ENCODE measurements at places on chromosomes 2 and 18. TPM values are rescaled to one million over a fixed set of nuclear protein-coding genes. Genes with fewer than 3 reads are reported as not detected.

- H3K4me3 ChIP-seq, result no peak overlapping the region
- no peak for DNase-seq
- H3K27me3 ChIP-seq, result peaks cover 1% of the 10 kb centered on the region
- no peak overlapping the region for H3K27ac ChIP-seq
- no peaks in the 10 kb centered on the region for H3K36me3 ChIP-seq
Observed at GRCh38 chr18:57258131-57258777, 94.1 kb upstream of the ST8SIA3 start.

DNA sequence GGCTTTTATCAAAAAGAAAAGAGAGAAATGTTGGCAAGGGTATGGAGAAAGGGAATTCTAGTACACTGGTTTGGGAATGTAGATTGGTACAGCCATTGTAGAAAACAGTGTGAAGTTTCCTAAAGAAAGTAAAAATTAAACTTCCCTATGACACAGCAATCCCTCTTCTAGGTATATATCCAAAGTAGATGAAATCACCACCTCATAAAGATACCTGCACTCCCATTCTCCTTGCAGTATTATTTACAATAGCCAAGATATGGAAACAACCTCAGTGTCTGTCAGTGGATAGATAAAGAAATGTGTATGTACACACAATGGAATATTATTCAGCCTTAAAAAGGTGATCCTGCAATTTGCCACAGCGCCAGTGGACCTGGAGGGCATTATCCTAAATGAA is 147.2 kb upstream of the NOSTRIN start:
- no peaks in the 10 kb centered on the region for H3K36me3 ChIP-seq
- H3K4me3 ChIP-seq, result no peak overlapping the region
- no peaks in the 10 kb centered on the region for H3K4me1 ChIP-seq
- H3K27me3 ChIP-seq, result no peaks in the 10 kb centered on the region
- no peak overlapping the region for H3K27ac ChIP-seq

DNA sequence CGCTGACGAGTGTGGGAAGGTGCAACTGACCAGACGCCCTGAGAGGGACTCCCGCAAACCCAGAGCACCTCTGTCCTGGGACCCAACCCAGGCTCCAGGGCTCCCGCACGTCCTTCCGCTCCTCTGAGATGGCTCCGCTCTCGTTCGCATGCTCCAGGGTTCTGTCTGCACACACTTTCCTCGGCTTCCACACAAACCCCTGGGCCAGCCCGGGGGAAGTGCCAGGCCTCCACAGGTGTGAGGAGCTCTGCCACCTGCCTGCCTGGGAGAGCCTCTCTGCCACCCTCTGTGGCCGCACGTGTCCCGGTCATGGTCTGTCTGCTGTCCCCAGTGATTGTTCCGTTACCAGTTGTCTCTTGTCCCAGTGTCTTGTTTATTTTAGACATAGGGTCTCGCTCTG is 222.9 kb downstream of the HDAC4 start:
- no peaks in the 10 kb centered on the region for H3K4me1 ChIP-seq
- no peak overlapping the region for H3K4me3 ChIP-seq
- H3K27me3 ChIP-seq, result 0 out of 2 replicates have a peak, but pooled peaks cover 1% of the 10 kb centered on the region

GRCh38 chr2:105634198-105634597 is 110.5 kb upstream of the NCK2 start:
- no peaks in the 10 kb centered on the region for H3K4me1 ChIP-seq
- no peak overlapping the region for H3K27ac ChIP-seq
- peaks cover 23% of the 10 kb centered on the region for H3K27me3 ChIP-seq
- DNase-seq, result no peak
- H3K36me3 ChIP-seq, result no peaks in the 10 kb centered on the region

DNA sequence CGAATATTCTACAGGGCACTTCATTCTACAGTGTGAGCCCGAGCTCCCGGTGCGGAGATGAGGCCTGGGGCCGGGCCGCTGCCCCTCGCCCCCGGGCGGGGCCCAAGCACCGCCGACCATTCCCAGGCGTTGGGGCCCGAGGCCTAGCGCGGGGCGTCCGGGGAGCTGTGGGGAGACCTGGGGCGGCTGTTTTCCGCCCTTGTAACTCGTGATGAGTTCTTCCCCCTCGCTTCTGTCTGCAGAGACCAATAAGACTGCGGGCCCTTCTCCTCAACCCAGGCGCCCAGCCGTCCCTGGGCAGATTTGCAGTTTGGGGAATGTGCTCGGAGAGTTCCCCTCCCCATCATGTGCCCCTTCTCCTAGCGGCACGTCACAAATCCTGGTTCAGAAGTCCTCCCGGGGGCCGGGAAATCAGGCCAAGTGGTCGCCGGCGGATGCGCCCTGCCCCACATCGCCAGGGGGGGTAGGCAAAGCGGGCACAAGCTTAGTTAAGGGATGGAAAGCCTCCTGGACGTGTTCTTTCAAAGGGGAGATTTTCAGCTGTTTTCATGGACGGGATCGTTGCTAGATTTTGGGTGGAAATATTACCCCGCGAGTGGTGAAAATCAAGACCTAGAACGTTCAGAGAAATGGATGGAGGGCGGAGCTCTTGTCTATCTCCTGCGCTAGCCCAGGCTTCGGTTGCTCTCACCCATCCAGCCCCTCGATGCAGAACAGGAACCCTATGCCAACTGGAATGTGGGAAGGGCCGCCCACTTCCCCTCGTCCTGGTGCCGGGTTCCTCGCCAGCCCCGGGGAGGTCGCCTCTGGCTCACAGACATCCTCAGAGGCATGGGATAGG is 18.8 kb upstream of the HAAO start:
- H3K4me3 ChIP-seq, result peak overlapping the region; percentile 90
- peaks cover 18% of the 10 kb centered on the region for H3K4me1 ChIP-seq
- no peak for DNase-seq
- peaks cover 7% of the 10 kb centered on the region for H3K36me3 ChIP-seq
- H3K27me3 ChIP-seq, result peaks cover 4% of the 10 kb centered on the region
- H3K27ac ChIP-seq, result peak overlapping the region; percentile 98

DNA sequence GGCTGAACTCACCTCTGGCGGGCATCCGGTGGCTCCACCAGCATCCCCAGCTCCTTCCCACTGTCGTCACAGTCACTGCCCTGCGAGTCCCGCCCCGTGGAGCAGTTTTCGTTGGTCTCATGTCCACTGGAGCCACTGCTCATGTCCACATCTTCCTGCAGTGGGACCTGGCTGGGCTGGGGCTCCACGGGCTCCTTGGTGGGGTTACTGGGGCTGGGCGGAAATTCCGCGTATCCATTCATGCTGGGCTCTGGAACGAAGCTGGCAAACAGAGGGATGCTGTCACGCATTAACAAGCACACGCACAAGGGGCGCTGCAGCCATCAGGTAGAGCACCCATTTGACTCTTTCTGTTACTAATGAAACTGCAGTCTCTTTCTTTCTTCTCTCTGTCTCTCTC is 10.7 kb downstream of the PER2 start:
- no peaks in the 10 kb centered on the region for H3K4me1 ChIP-seq
- no peak for DNase-seq
- H3K36me3 ChIP-seq, result no peaks in the 10 kb centered on the region
- no peak overlapping the region for H3K4me3 ChIP-seq

The RNF125 gene
- total RNA-seq, result 0.29 TPM

The LAMA1 gene
- 0.14 TPM for total RNA-seq

Data from HFFc6 (cell line).